WTC11 (cell line): ENCODE measurements at places on chromosomes 2 and 18. TPM values are rescaled to one million over a fixed set of nuclear protein-coding genes. Genes with fewer than 3 reads are reported as not detected.

Gene CD302
- total RNA-seq: 1.4 to 2.5 TPM (median 1.8 TPM) in 3 replicates

DNA sequence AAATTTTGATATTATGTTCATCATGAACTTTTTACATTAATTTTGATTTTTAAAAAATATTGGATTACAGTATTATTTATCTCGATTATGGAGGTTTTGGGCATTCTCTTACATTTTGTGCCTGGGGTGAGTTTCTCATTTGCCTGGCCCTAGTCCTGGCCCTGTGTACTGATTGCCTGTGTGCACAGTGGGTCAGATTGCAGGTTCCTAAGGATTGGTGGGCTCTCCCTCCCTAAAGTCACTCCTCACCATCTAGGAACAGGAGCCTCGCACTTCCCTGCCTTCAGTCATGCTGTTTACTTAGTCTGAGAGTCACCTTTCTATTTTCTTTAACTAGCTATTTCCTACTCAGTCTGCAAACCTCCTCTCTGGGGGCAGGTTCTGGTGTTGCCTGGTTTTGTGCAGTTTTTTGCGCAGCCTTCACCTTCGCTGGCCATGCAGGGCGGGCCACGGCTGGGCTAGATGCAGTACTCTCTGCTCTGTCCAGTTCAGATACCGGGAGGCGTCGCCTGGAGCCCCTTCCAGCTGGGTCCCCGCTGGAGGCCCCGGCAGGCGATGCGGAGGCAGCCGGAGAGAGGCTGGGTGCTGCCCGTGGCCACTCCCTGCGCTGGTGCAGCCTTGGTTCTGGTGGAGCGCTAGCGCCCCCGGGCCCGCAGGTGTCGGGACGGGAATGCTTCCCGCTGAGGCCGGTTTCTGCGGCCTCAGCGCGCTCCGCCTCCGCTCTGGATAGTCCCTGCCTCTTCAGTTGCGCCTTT is 23.3 kb upstream of the MC5R start:
- peak overlapping the region; percentile 68 for H3K4me3 ChIP-seq
- peak; percentile 74 for DNase-seq
- no peak overlapping the region for H3K27ac ChIP-seq

DNA sequence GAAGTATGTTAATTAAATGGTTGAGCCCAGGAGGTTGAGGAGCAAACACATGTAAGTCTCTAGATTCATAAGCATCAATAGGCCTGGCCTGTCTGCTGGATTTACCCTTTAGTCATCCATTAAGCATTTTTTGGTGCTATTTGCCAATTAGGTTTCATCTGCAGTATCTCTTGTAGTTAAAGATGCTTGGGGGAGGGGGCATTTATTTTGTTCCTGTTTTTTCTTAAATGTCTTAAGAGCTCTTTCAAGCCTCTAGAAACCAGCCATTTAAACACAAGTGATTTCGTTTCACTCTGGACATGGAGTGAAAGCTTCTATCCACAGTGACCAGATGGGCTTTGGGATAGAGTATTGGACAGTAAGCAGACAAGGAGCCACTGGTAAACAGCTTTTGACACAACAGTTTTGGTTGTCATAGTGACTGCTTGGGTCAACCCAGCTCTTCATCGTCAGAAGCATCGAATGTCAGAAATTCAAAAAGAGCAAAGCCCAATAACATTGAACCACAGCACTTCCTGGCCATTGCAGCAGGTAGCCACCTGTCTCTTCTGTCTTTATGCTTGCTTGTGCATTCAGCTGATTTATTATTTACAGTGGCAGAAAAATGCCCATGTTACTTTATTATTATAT is 4.9 kb downstream of the QPCT start:
- H3K4me3 ChIP-seq: no peak overlapping the region
- peaks cover 49% of the 10 kb centered on the region for H3K4me1 ChIP-seq
- no peaks in the 10 kb centered on the region for H3K36me3 ChIP-seq
- H3K27me3 ChIP-seq: peaks cover 3% of the 10 kb centered on the region; the same call in 1 of the 2 replicates
- peak overlapping the region; percentile 88 for H3K27ac ChIP-seq
- DNase-seq: no peak

Gene UGT1A8
- total RNA-seq: 0.11 to 0.13 TPM in 2 of 3 replicates, not detected in the other

GRCh38 chr2:64980183-64980582 is 9.0 kb upstream of the SLC1A4 start:
- no peak overlapping the region for H3K4me3 ChIP-seq
- H3K36me3 ChIP-seq: no peaks in the 10 kb centered on the region
- H3K4me1 ChIP-seq: peaks cover 3% of the 10 kb centered on the region
- DNase-seq: no peak
- no peak overlapping the region for H3K27ac ChIP-seq

DNA sequence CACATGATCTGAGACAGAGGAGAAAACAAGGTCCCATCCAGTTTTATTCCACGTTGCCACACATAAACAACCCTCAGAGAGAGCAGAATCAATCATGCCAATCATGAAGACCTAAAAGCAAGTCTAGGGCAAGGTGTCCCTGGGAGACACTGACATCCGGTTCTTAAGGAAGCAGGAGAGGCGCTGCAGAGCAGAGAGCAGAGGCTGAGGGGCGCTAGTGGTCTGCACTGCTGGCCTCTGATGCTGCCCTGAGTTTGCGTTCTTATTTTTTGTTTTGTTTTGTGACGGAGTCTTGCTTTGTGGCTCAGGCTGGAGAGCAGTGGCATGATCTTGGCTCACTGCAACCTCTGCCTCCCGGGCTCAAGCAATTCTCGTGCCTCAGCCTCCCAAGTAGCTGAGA is 83.3 kb downstream of the SMIM21 start:
- peaks cover 2% of the 10 kb centered on the region for H3K27me3 ChIP-seq
- peaks cover 28% of the 10 kb centered on the region for H3K4me1 ChIP-seq
- no peak overlapping the region for H3K27ac ChIP-seq
- H3K4me3 ChIP-seq: no peak overlapping the region

DNA sequence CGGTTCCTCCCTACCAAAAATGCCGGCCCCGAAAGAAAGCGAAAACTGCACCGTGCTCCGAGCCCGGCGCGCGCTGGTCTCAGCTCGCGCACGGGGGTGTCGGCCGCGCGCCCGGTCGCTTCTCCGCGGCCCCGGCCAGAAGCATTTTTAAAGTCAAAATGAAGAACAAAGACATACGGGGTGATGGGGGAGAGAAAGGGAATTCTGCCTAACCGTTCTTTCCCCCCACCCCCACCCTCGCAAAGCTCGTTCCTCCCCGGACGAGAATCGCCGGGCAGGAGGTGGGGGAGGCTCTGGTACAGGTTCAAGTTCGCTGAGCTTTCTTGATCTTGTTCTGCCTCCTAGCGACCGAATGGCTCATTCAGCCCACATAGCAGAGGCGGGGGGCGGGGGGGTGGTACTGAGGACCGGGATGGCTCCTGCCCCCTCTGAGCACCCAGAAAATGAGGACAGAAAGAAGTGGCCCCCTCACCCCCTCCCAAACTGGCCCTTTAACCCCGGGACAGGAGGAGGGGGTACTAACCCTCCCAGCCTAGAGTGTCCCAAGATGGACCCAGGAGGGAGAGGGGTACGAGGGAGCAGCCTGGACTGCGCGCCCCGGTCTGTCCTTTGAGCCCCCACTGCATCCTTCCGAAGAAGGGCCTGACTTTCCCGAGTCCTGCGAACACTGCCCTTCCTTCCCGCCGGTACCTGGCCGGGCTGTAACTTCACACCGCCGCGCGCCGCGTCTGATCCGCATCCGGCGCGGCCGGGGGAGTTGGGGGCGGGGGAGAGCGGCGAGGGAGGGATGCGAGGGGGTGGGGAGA is 3.1 kb downstream of the BCL11A start:
- peaks cover 11% of the 10 kb centered on the region for H3K36me3 ChIP-seq
- H3K4me1 ChIP-seq: peaks cover 36% of the 10 kb centered on the region
- no peaks in the 10 kb centered on the region for H3K27me3 ChIP-seq
- peak overlapping the region; percentile 93 for H3K27ac ChIP-seq

DNA sequence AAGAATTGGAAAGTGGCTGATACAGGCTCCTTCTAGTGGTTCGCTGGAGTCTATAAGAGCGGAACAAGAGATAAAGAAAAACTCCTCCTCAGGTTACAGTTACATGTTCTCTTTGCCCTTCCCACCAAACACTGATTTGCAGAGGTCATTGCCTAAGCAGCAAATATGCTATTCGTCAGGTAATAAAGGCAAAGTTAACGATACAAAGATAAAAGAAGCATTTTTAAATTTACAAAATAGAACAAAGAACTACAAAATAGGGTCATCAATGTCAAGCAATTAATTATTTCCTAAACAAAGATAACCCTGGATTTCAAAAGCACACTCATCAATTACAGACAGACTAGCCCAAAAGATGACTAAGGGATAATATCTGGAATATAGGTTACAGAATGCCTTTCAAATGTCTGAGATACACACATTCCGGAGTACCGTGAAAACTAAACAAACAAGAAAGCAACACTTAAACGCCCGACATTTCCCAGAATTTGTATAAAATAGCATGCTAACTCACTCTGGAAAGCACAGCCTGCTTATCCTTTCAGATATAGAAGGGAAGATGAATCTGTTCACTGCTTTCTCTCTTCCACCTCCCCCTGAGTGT is 186.4 kb downstream of the MREG start:
- H3K4me1 ChIP-seq: peaks cover 19% of the 10 kb centered on the region
- H3K4me3 ChIP-seq: no peak overlapping the region
- no peak for DNase-seq

- H3K27me3 ChIP-seq: peaks cover 3% of the 10 kb centered on the region; the same call in 1 of the 2 replicates
- no peaks in the 10 kb centered on the region for H3K4me1 ChIP-seq
- H3K4me3 ChIP-seq: no peak overlapping the region
- no peak overlapping the region for H3K27ac ChIP-seq
Observed at GRCh38 chr18:1663879-1664705, 759.4 kb downstream of the ADCYAP1 start.

- peaks cover 19% of the 10 kb centered on the region for H3K4me1 ChIP-seq
- no peaks in the 10 kb centered on the region for H3K27me3 ChIP-seq
- no peak for DNase-seq
- peak overlapping the region; percentile 92 for H3K27ac ChIP-seq
Observed at GRCh38 chr18:49368161-49368875, 92.1 kb downstream of the DYM start.
